ENCODE measurements at places on chromosomes 7 and 10.

DNA sequence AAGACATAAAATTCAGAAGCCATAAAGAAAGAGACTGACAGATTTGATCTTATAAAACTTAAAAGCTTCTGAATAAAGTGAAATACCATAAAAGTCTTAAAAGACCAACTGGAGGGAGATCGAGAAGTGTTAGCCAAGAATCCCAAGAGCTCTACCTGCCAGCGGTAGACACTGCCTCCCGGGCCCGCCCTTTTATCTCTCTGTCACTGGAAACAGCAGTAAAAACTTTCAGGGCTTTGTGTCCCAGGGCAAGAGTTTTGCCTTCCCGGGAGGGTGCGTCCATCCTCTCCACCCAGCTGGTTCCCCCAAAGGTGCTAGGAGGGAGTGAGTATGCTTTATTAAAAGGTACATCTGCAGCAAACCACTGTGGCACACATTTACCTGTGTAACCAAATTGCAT is 5.8 kb downstream of the PLA2G12B start:
- no peak for DNase-seq

DNA sequence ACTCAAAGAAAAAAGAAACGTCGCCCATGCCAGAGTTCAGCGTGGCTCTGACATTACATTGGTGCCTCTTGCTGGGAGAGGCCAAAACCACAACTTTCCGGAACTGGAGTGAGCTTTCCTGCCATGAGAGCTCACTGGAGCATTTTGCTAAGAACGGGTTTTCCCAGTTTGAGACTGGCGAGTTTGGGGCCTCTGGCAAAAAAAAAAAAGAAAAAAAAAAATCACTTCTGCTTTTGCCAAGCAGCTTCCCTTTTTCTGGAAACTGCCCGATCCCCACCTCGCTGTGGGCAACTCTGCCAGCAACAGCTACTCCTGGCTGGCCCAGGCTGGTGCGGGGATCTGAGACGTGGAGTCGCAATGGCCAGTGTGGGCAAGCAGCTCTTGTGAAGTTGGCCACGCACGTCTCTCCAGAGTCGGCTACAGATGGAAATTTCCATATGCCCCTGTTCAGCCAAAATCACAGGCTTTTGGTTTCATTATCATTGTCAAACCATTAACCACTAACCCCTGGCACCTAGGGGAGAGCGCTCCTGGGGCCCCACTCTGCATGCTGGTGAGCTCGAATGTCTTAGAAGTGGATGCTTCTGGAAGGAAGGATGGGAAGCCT is 25.7 kb downstream of the PRKAG2 start:
- DNase-seq: no peak

DNA sequence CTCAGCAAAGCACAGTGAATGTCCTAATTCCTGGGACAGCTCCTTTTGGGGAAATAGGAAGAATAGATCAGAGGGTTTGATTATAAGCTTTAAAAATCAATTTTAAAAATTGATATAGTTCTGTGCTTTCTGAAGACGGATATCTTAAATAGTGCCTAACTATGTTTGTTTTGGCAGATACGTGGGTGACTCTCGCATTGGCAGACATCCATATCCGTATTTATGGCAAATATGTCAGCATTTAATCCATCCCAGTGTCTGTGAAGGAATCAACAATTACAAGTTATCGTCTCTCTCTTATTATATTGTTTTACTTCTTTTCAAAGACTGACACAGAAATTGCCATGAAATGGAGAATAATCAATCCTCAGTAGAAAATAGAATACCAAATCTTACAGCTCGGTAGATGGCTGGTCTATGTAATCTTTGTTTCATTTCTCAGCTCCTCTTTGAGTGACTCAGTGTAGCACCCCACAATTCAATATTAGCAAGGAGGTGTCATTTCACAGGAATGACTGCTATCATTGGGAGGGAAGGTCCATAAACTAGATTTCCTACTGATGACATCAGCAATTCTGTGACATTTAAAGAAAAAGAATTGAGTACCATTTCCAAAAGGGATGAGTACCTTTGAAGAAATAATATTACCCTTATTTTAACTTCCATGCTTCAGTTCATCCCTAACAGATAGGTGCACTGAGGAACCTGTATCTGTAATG is 186.4 kb upstream of the NFE2L3 start:
- no peak for DNase-seq

DNA sequence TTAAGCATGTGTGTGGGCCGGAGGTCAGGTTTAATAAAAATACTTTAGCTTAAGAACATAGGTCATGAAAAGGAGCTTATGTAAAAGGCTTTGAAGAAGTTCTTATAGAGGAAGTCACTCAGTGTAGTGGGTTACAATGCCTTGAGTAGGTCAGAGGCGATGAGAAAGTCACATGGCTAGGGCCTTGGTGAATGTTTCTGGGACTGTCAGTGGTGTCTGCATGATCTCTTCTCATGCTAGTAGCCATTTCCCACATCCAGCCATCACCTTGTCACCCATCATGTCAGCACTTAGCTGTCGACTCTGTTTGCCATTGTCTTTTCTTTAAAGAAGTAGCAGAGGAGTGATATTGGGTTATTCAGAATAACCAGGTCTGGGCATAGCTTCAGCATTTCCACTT is 236.6 kb downstream of the CDK14 start:
- DNase-seq: no peak
